ENCODE measurements at places on chromosomes 1 and 21. TPM values are rescaled to one million over a fixed set of nuclear protein-coding genes. Genes with fewer than 3 reads are reported as not detected.
A peak's percentile ranks its signal among the peaks of the same experiment; 100 is the strongest.

- peak; percentile 94 for DNase-seq
Observed at GRCh38 chr1:151972542-151973248, 21.0 kb downstream of the S100A10 start.

- DNase-seq = no peak
Observed at GRCh38 chr1:228763561-228763960, 28.3 kb downstream of the RHOU start.

GRCh38 chr1:69673321-69673720 lies 105.6 kb downstream of the LRRC7 start:
- peak; percentile 31 for DNase-seq

DNA sequence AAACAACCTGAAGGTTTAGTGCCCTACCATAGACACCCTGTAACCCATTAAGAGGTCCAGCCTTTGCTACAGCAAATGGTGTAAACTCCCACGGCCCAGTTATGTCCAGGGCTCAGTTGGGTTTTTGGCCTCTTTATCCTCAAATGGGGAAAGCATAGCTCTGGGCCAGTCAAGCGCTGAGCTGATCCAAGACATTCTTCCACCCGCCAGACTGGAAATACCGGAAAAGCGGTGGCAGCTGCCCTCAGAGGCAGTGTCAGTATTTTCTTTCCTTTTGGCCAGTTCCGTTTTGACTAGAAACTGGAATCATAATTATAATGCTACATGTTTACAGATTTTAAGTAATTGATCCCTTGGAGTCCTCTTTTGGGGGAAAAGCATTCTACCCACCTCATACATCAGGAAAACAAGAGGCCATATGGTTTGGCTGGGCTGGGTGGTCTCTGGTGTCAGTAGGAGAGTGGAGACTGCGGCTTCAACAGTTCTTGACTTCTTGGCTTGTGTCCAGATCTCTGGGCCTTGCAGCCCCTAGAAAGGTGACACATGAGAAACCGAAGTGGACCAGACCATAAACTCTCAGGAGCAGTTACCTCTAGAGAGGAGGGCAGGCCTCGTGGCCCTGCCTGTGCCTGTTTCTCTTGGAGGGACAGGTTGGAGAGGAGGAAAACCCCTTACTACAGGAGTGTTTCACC lies 30.2 kb upstream of the CLDN14 start:
- DNase-seq = no peak

GRCh38 chr1:69527273-69527672 lies 40.4 kb upstream of the LRRC7 start:
- DNase-seq = no peak

GRCh38 chr1:109705411-109705810 lies 6.6 kb upstream of the GSTM5 start:
- DNase-seq = no peak

- DNase-seq = no peak
Observed at GRCh38 chr1:246765521-246765920, 41.3 kb downstream of the SCCPDH start.

- DNase-seq = no peak
Observed at GRCh38 chr1:230174471-230175162, 107.6 kb downstream of the GALNT2 start.

DNA sequence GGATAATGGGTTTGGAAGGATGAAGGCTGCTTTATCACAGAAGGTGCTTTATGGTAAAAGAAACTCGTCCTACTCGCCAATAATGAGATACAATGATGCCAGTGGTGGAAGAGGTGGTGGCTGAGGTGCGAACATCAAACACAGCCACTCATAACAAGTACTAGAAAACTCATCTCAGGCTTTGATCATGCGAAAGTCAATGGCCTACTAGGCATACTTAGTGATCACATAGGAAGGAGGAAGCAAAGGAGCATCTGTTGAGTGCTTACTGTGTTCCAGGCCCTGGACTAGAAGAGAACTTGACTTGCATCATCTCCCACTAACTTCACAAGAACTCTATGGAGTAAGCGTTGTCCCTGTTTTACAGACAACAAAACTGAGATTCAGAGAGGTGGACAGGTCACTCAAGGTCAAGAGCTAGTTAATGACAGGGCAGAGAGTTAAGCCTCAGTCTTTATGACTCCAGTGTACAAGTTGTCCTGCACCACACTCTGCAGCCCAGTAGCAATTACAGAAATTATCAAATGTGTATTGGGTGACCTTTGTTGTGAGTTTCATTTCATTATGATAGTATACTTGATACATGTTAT lies 33.6 kb downstream of the RUNX1 start:
- DNase-seq = no peak

GRCh38 chr1:229884765-229885164 lies 182.3 kb upstream of the GALNT2 start:
- no peak for DNase-seq

- no peak for DNase-seq
Observed at GRCh38 chr21:34706337-34706736, 37.5 kb downstream of the CLIC6 start.

DNA sequence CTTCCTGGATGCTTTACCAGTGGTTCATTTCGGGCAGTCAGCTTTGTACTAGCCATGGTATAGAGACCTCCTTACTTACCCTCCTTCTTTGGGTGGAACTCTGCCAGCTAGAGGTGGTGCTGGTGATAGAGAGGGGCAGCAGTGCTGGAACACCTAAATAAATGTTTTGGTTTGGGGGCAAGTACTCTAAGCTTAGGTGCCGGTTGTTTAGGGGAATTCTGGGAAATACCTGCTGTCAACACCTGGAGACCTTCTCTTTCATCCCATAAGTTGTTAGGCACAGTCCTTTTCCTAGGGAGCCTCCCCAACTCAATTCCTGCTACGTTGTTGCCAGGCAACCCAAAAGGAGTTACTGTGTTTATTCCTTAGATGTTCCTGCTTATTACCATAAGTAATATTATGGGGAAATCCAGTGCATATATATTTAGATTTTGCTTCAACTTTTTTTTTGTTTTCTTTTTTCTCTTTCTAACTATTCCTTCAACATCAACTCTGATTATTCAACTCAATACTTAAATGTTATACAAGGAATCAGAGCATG lies 16.9 kb downstream of the SCP2 start:
- DNase-seq = no peak

- DNase-seq = no peak
Observed at GRCh38 chr1:38173848-38174247, 127.3 kb upstream of the POU3F1 start.

- DNase-seq = no peak
Observed at GRCh38 chr1:206508956-206509355, 1.6 kb downstream of the RASSF5 start.

OR2L2 gene
- total RNA-seq = not detected

NOC2L gene
- 60.1 TPM for total RNA-seq

TENT5C gene
- total RNA-seq = 4.5 TPM

RNU1-2 gene
- not detected for total RNA-seq

CHD5 gene
- 0.07 TPM for total RNA-seq

CDC7 gene
- total RNA-seq = 14.7 TPM

EPHA10 gene
- total RNA-seq = not detected

FUCA1 gene
- 67.4 TPM for total RNA-seq

GUCA2B gene
- not detected for total RNA-seq
